ENCODE measurements at places on chromosomes 12 and 14.

GRCh38 chr14:44995770-44996294 lies 33.8 kb downstream of the TOGARAM1 start:
- no peak for DNase-seq

DNA sequence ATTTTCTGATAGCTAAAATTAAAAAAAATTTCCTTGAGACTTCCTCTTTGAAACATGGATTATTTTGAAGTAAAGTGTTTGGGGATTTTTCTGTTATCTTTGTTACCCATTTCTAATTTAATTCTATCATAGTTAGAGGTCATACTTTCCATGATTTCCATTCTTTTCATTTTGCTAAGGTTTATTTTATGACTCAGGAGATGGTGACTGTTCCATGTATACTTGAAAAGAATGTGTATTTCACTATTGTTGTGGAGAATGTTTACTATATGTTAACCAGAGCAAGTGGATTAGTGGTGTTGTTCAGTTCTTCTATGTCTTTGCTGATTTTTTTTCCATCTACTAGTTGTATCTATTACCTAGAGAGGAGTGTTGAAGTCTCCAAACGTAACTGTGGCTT lies 250.5 kb upstream of the PELI2 start:
- DNase-seq = no peak

DNA sequence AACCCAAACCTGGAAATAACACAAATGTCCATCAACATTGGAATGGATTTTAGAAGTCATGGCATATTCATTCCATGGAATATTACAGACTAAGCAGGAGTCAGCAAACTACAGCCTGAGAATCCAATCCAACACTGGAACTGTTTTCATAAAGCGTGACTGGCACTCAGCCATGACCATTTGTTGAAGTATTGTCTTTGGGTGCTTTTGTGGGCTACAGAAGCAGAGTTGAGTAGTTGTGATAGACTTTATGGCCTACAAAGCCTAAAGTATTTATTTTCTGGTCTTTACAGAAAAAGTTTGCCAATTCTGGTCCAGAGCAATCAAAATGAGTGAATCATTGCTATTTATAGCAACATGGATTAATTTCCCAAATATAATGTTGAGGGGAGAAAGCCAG lies 34.5 kb upstream of the FRS2 start:
- DNase-seq = no peak

DNA sequence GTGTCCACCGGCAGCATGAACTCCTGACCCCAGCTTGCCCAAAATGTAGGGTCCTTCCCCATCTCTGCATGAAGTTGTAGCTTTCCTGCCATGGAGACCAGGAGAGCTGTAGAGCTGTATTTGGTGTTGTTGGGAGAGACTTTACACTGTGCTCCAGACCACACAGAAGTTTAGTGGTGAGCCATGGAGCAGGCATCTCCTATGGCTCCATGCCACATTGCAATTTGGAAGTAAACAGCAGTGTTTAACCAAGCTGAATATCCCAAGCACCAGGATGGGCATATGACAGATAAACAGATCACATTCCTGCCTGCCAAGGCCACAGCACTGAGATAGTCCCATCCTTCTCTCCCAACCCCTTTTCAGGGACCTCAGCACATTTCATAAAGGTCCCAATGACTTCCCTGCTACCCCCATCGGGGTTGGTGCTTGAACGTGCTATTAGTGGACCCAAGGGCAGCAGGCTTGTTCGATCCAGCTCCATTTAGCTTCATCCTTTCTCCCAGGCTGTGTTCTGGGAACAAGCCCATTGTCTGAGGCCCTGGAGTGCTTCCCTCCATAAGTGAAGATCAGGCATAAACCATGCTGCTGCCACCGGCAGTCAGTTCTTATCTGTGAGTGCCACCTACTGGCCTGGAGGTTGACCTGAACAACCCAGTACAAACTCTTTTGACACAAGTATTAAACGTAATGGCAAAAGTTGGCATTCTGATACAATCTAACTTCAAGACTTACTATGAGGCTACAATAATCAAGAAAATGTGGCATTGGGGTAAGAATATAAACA lies 172.3 kb upstream of the ATXN7L3B start:
- peak; percentile 32 for DNase-seq

DNA sequence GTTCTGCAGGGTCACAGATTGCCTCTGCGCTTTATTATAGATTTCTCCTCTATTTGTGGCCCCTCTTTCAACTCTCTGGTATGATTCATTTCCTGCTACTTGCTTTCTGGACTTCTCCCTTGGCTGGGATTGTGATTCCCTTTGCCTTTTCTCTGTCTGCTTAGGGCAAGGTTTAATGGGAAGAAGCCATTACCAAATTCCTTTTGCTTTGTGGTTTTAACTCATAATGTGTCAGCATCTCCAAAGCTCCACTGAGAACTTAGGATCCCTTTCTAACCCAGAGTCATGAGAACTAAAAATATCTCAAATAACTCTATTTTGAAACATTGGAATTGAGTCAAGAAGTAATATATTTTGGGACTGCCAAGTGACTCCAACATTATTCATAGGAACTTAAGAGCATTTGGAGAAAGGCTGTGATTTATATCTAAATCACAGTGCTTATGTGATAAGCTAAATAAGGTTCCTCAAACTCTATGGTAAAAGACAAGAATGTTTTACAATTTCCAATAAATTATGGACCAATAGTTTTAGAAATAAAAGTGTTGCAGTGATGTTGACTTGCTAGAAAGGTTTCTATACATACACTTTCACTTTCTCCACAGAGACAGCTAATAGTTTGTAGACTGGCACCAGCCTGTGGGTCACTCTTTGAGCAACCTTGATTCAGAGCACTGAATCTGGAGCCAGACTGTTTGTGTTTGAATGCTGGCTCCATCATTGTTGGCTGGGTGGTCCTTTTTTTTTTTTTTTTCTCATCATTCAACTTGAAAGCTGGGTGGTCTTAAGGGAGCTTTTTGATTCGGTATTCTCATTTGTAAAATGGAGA lies 93.9 kb downstream of the DACT1 start:
- no peak for DNase-seq

- no peak for DNase-seq
Measured at GRCh38 chr14:66117600-66117999, 368.6 kb upstream of the CCDC196 start.

DNA sequence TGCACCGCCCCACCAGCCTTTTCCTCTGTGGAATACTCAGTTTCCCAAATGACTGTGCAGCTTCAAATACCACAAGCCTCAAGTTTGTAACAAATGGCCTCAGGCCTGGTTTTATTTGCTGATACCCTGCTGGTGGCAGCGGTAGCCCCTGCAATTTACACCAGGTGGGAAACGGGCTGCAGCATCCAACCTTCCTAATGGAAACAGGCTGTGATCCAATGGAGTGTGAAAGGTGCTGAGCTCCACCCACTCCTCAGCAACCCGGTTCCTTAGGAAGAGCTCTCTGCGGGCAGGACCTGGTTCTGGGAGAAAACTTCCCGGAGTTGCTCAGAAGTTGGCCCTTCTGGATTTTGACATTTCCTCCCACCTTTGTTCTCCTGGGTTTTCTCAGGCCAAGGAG lies 41.7 kb upstream of the LTA4H start:
- no peak for DNase-seq

DNA sequence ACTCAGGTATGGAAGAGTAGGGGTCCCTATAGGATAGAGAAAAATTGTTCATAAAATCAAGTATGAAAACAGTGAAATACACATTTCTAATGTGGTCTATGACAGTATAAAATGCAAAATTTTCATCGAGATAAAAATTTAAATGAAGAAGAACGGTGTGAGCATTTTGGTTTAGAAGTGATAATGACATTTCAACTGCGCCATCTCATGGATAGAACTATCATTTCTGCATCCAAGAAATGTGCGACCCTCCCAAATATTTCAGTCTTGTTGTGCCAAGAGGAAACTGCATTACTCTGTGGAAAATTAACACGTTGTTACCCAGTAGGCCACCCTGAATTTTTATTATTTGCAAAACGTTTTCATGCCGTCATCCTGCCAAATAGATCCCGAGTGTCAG lies 108.8 kb downstream of the CRACR2A start:
- no peak for DNase-seq

DNA sequence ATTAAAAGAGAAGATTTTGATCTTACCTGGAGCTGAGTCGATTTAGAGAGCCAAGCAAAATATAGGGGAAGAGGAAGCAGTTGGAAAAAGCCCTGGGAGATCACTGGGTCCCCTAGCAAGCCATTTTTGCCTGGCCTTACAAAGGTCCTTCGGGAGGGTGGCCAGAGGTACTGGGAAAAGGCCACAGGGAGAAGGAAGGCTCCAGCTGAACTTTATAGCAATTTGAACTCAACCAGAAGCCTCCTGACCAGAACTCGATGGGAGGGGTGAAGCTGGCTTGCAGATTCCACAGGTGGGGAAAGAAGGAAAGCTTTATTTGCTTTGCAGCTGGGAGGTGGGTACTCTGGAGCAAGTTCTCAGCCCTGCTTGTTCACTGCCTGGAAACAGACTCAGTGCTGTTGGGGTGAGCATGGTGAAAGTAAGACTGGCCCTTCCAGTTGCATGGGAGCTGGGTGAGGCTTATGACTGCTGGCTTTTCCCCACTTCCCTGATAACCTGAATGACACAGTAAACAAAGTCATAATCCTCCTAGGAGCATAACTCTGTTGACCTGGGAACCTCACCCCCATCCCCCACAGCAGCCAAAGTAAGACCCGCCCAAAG lies 855.8 kb downstream of the FSCB start:
- no peak for DNase-seq

- DNase-seq = no peak
Measured at GRCh38 chr12:123268850-123269249, 2.8 kb downstream of the CDK2AP1 start.

DNA sequence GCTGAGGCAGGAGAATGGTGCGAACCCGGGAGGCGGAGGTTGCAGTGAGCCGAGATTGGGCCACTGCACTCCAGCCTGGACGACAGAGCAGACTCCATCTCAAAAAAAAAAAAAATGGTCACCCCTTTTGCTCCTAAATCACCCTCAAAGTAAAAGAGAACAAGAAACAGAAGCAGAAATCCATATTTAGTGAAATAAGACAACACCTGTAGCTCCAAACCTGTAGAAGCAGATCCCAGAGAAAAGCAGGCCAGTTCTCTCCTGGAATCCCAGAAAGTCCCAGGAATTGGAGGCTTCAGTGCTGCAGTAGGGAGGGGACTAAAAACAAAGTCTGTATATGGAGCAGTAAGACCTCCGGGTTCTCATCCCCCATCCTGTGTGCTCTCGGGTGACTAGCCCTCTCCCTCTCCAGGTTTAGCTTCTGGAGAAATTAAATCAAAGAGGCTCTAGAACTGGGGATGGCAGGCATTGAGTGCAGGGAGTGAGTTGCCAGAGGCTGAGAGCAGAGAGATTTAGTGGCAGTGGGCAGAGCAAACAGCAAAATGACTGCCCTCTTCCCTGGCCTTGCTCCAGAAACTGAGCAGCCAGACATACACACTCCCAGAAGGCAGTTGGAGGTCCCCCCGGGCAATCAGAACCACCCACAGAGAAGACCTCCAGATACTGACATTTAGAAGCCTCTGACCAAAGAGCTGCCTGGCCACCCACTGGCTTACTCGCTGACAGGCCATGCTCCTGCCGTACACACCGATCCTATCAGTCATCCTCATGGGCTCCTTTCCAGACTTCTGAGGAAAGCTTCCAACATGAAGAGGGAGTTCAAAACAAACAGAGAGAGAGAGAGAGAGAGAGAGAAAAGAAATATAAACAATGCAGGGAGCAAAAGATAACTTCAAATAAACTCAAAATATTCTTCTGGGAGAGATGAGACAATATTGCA lies 6.3 kb upstream of the MLXIP start:
- DNase-seq = no peak

DNA sequence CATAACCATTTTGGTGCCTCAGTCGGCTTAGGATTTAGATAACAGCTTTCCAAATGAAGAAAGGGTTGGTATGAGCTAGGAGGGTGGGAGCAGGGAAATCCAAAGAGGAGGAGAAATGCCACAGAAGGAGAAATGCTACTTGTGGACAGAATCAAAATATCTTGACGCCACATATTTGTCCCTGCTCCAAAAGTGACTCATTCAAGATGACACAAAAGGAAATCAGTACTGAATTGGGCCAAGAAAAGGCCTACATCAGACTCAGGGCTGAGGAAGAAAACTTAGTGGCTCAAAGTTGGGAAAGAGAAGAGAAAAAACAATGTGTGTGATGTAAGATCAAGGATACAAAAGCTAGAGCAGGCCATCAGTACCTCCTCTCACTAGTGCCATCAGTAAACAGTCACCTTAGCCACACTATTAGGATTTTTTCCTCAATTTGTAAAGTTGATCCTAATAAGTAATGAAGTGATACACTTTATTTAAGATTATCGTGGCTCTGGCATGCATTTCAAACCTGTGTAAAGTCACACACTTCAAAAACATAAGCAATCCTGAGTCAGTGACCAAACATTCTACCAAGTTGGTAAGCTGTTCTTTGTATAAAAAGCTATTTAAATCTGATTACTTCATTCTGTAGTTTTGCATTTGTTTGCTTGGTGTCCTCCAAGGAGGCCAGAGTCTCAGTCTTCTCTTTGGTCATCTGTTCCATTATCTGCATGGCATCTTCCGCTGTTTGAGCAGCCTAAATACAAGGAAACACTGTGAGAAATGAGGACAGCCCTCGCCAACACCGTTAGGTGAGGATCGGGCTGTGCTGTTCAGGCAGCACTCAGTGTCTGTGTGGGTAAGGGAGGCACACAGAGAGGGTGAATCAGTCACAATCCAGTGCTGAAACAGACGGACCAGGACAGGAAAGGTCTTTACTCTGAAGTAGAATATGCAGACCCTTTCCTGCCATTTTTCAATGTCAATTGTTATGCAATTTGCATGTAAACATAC lies 52.6 kb upstream of the VPS33A start:
- no peak for DNase-seq

- DNase-seq = no peak
Measured at GRCh38 chr12:19633641-19634040, 194.3 kb downstream of the AEBP2 start.

GRCh38 chr12:16573398-16574077 lies 32.4 kb downstream of the LMO3 start:
- DNase-seq = peak; percentile 96

- DNase-seq = peak; percentile 72
Measured at GRCh38 chr14:24331731-24332267, 3.1 kb downstream of the ADCY4 start.

GRCh38 chr14:100285913-100286400 lies 20.3 kb downstream of the SLC25A29 start:
- DNase-seq = no peak

GRCh38 chr12:127680516-127680915 lies 586.5 kb upstream of the TMEM132C start:
- no peak for DNase-seq

GRCh38 chr14:26377150-26377549 lies 220.7 kb downstream of the NOVA1 start:
- DNase-seq = no peak

- no peak for DNase-seq
Measured at GRCh38 chr12:122845041-122845864, 10.0 kb downstream of the HIP1R start.

DNA sequence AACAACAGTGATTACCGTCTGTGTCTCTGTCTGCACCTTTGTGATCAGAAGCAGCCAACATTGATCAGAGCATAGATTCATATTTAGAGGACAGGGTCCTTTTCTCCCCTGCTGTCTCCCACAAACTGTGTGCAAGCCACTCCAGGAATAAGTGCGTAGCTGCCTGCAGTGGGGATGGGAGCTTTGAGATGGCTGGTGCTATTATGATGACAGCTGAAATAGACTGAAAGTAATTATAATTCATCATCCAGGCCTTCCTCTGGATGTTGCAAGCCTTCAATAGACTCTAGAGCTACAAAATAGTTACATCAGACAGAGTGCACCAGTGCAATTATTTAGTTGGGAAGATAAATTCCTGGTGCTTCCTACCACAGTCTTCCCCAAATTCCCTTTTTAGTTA lies 68.1 kb downstream of the BORCS5 start:
- no peak for DNase-seq
